Endothelial cell of umbilical vein (primary cell): ENCODE measurements at places on chromosomes 7 and 10. TPM values are rescaled to one million over a fixed set of nuclear protein-coding genes. Genes with fewer than 3 reads are reported as not detected.

NACAD gene
- 4.3 and 6.6 TPM in 2 replicates for total RNA-seq

CRHR2 gene
- total RNA-seq = not detected in 2 replicates

CDNF gene
- total RNA-seq = 0.58 and 0.99 TPM in 2 replicates

POLR2J2 gene
- 19.2 and 21.3 TPM in 2 replicates for total RNA-seq

SPDYE9 gene
- total RNA-seq = not detected in 2 replicates

NUB1 gene
- 41.4 and 46.2 TPM in 2 replicates for total RNA-seq

PRXL2A gene
- 290 and 321 TPM in 2 replicates for total RNA-seq

AGBL3 gene
- total RNA-seq = 3.2 and 3.4 TPM in 2 replicates

OPALIN gene
- not detected in 2 replicates for total RNA-seq

SAMD9L gene
- 10.5 and 14.9 TPM in 2 replicates for total RNA-seq

GIMAP1 gene
- total RNA-seq = 11.8 and 11.9 TPM in 2 replicates

ZC3HAV1L gene
- 23.8 and 25.7 TPM in 2 replicates for total RNA-seq

KIAA1217 gene
- total RNA-seq = 3.1 and 10.3 TPM in 2 replicates

CHN2 gene
- 3.2 and 5.0 TPM in 2 replicates for total RNA-seq

ZNF425 gene
- 0.93 and 2.0 TPM in 2 replicates for total RNA-seq

SLC26A5 gene
- total RNA-seq = not detected in 2 replicates

TRIM50 gene
- not detected in 2 replicates for total RNA-seq

ENTPD1 gene
- 23.0 and 27.0 TPM in 2 replicates for total RNA-seq

PRLHR gene
- total RNA-seq = not detected in 2 replicates

INTS1 gene
- total RNA-seq = 114 and 116 TPM in 2 replicates

SLC29A3 gene
- 3.5 and 5.0 TPM in 2 replicates for total RNA-seq

C10orf67 gene
- not detected in 2 replicates for total RNA-seq

EGR2 gene
- total RNA-seq = 0.46 and 0.67 TPM in 2 replicates

PIP gene
- total RNA-seq = not detected in 2 replicates

ASNS gene
- 13.1 and 15.0 TPM in 2 replicates for total RNA-seq

GPR85 gene
- total RNA-seq = 0.48 and 0.64 TPM in 2 replicates

RPEL1 gene
- total RNA-seq = not detected in 2 replicates

RBM17 gene
- 148 TPM in 2 replicates for total RNA-seq

IFIT1 gene
- 0.39 and 0.75 TPM in 2 replicates for total RNA-seq

ACHE gene
- total RNA-seq = 0.18 TPM in 2 replicates

VAX1 gene
- total RNA-seq = not detected in 2 replicates

PNLIPRP1 gene
- total RNA-seq = not detected in 2 replicates

ATXN7L1 gene
- total RNA-seq = 14.9 and 15.6 TPM in 2 replicates

SPDYE16 gene
- total RNA-seq = 0.22 TPM in 1 of 2 replicates, not detected in the other

CACUL1 gene
- 35.1 and 38.6 TPM in 2 replicates for total RNA-seq

BTBD16 gene
- 0.78 TPM in 1 of 2 replicates, not detected in the other for total RNA-seq

LIPK gene
- not detected in 2 replicates for total RNA-seq

LRRD1 gene
- 0.46 TPM in 1 of 2 replicates, not detected in the other for total RNA-seq

HERC4 gene
- 68.7 and 73.7 TPM in 2 replicates for total RNA-seq

PON1 gene
- total RNA-seq = not detected in 2 replicates

ASB10 gene
- total RNA-seq = not detected in 2 replicates

EXOC6 gene
- 103 and 108 TPM in 2 replicates for total RNA-seq

EVX1 gene
- total RNA-seq = not detected in 2 replicates

PTN gene
- not detected in 2 replicates for total RNA-seq

MYL10 gene
- total RNA-seq = not detected in 2 replicates

TLX1 gene
- not detected in 2 replicates for total RNA-seq
